ENCODE measurements at places on chromosomes 2 and 18. TPM values are rescaled to one million over a fixed set of nuclear protein-coding genes. Genes with fewer than 3 reads are reported as not detected.

DNA sequence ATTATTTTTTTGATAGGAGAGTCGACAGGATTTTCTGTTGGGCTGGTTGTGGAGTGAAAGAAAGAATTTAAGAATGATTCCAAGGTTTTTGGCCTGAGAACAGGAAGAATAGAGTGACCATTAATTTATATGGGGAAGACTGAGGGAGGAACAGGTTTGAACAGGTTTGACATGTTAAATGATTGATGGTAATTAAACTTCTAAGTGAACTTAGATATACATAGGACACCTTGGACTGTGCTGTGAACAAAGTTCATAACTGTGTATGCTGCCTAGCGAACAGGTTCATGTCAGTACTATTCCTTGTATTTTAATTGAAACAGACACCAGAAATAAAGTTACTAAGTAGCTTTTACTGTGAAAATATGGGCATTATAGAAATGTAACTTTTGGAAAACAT is 212.0 kb downstream of the SPAG16 start:
- DNase-seq, result no peak

DNA sequence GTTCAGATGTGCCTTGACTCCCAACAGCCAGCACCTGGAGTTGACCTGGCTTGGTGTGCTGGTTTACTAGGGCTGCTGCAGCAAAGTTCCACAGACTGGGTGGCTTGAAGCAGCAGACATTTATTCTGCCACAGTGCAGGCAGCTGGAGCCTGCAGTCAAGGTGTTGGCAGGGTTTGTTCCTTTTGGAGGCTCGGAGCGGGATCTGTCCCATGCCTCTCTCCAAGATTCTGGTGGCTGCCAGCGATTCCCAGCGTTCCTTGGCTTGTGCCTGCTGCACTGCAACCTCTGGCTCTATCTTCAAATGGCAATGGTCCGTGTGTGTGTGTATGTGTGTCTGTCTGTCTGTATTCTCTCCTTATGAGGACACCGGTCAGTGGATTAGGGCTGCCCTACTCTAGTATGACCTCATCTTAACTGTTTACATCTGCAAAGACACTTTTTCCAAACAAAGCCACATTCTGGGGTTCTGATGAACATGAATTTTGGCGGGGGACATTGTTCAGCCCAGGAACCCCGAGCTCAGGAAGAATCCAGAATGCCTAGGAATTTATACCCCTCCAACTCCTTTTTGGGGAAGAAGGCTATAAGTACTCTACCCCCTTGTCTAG is 44.7 kb upstream of the TMEM131 start:
- DNase-seq, result no peak

GRCh38 chr2:134250840-134251461 is 2.9 kb upstream of the MGAT5 start:
- DNase-seq, result no peak

Gene CDCA7
- 12.1 TPM for polyA plus RNA-seq

GRCh38 chr2:234032279-234032856 is 18.1 kb upstream of the SPP2 start:
- no peak for DNase-seq

Gene SERPINB10
- 0.27 TPM for polyA plus RNA-seq

All from forelimb muscle (tissue), 1 donor.